ENCODE measurements at places on chromosomes 7 and 10.
A peak's percentile ranks its signal among the peaks of the same experiment; 100 is the strongest.

GRCh38 chr7:130890176-130891020, 156.4 kb upstream of the KLF14 start:
- DNase-seq: no peak

GRCh38 chr10:18429335-18429734, 222.1 kb downstream of the NSUN6 start:
- no peak for DNase-seq

GRCh38 chr7:102284891-102285539, 1.7 kb upstream of the SH2B2 start:
- DNase-seq: no peak

- DNase-seq: no peak
These were observed 91.2 kb upstream of the RET start for GRCh38 chr10:42985436-42986316.

GRCh38 chr7:94425546-94425945, 30.9 kb downstream of the COL1A2 start:
- DNase-seq: no peak

DNA sequence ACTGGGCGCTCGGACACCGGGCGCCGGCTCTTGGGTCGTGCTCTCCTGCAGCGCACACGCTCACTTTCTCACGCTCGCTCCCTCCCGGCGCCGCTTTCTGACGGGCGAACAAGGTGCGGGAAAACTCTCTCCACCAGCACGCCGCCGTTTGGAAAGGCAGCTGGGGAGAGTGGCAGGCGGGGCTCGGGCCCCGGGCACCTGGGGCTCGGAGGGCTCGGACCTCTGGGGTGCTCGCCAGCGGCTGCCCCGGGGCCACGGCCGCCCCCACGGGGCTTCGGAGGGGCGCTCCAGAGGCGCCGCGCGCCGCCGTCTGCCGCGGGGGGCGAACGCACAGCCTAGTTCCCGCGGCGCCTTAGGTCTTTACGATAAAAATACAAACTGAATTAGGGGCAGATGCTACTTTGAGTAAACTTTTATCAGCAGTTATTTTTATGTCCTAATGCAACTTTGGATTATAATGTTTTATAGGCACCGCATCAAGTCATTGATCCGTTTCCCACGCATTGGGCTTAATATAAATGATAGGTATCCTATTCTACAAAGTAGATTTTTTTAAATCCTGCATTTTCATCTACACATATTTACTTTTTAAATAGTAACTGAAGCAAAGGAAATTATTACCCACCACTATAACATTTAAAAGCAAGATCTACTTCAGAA, 535 bp upstream of the EPC1 start:
- DNase-seq: no peak

DNA sequence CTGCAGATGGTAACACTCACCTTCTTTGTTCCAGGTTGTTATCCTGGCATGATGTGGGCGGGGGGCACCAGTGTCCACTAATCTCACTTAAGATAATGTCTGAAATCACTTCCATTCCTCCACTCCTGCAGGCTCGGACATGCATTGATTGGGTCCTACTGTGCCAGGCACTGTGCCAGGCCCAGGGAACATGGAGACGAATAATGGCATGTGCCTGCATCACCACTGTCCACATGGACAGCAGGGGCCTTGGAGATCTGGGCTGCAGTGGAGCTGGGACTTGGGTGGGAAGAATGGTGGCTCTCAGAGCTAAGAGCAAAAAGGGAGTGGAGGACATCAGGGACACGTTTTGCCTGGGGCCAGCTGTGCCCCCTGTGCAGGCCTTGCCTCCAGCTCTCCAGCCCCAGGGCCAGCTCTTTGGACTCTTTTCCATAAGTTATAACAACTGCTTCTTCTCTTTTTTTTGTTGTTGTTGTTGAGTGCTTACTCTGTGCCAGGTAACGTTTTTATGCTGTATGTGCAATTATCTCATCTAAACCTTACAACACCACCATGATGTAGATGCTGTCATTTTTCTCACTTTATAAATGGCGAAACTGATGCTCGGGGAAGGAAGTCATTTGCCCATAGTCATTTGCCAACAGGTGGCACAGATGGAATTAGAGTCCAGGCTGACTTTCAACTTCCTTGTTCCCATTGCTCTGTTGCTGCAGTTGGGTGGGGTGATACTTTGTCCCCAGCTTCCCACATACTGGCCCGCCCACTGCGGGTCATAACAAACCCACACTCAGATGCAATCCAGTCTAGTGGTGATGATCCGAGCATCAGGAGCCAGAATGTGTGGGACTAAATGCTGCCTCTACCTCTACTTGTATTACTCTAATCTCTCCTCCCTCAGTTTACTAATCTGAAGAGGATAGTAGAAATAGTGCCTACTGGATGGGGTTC, 19.1 kb downstream of the PLPP4 start:
- DNase-seq: no peak

DNA sequence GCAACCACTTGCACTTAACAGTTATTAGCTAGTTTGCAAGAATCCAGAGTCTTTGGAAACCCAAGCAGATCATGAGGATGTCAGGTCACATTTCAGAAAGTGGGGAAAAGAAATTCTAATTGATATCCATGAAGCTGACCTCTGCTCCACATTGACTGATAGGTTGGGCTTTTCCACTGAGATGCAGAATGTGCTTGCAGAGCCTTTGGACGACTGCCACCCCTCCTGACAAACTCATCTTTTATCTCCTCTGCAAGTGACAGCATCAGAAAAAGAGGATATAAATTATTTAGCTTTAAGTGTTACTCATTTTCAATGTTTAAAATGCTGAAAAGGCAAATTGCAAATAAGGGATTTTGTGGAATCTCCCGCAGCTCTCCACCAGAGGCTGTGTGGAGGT, 75.3 kb downstream of the C10orf90 start:
- DNase-seq: no peak

- DNase-seq: no peak
These were observed 298.2 kb downstream of the CCSER2 start for GRCh38 chr10:84626397-84627087.

- DNase-seq: no peak
These were observed 265.0 kb downstream of the CELF2 start for GRCh38 chr10:11282661-11283060.

DNA sequence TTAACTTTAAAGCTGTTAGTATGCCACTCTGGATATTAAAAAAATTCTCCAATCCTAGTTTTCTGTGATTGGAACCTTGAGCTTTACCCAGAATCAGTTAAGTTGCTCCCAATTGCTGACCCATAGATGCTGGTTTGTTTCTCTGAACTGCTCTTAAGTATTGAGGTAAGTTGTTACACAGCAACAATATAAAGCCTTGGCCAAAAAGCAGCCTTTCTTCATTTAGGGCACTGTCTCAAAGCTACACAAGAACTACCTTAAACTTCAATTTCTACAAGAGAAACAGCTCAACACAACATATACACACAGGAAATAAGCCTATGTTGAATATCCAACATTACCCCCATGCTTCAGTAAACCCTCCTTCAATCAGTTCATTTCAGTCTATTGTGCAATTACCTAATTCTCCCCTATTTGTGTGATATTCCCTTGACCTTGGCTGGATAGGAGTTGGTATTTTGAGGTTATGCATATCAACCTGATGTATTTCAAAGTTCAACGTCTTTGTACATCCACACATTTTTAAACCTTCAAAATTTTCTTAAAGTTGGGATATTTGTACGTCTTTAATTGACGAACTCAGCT, 11.5 kb downstream of the HNRNPA2B1 start:
- no peak for DNase-seq

GRCh38 chr10:30647089-30647488, 17.5 kb upstream of the LYZL2 start:
- no peak for DNase-seq

DNA sequence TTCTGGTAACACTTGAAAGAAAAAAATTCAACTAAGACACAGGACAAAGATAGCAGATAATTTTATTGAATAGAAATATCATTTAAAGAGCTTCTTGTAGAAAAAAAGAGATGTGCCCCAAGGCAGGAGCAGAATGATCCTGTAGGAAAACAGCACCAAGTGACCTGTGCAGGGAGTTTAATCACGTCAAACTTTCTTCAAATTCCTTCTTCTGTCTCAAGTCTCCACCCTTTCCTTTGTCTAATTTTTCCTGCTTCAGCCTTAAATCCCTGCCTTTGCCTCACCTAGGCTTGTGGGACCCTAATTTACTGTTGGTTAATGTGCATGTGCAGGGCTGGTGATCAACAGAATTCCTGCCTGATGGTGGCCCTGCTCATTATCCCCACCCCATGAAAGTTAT, 481.4 kb downstream of the IPMK start:
- no peak for DNase-seq

- no peak for DNase-seq
These were observed 169.5 kb downstream of the SNX13 start for GRCh38 chr7:17770710-17771375.

- no peak for DNase-seq
These were observed 138.0 kb downstream of the VIPR2 start for GRCh38 chr7:159006610-159007130.

GRCh38 chr10:127117125-127117524, 79.3 kb downstream of the INSYN2A start:
- DNase-seq: peak; percentile 58

GRCh38 chr7:31333291-31333690, 7.2 kb downstream of the NEUROD6 start:
- no peak for DNase-seq

DNA sequence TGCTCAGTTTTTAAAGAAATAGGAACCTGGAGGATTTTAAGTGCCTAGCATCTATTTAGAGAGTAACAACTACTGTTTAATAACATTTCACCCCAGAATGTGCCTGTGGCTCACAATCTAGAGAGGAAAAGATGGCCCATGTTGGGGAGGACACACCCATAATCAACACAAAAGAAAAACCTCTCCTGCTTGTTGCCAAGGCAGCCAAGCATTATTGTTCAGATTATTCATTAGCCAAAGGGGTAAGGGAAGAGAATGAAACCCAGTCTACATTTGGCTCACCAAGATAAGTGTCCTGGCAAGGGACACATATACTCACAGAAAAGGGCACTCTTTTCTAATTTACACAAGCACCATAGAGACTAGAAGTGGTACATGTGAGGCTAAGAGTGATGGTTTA, 17.7 kb upstream of the IFIT1B start:
- no peak for DNase-seq

- DNase-seq: no peak
These were observed 47.3 kb downstream of the ST8SIA6 start for GRCh38 chr10:17407047-17407446.

DNA sequence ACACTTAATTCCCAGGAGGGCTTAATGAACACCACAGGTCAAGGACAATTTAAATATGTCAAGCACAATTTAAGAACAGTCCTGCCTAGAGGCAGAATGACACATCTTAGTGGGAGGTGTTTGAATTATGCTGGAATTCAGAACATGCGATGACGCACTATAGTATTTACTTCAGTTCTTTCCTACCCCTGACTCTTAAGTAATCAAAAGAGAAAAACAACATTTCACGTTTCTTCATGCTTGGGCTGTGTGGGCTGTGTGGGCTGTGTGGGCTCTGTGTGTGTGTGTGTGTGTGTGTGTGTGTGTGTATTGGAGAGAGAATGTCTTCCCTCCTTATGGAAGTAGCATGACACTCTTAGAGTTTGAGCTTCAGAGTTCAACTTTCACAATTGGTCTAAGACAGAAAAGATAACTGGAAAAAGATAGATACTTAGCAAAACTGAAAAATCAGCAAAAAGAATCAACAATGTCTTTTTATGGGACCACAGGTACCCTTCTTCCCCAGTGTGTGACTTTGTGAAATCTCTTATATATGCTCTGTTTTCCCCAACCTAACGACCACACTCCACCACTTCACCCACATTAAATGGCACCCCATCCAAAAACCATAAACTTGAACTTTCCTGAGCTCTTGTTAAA, 33.7 kb upstream of the CABCOCO1 start:
- no peak for DNase-seq

GRCh38 chr7:95298091-95298490, 26.2 kb downstream of the PON1 start:
- no peak for DNase-seq

DNA sequence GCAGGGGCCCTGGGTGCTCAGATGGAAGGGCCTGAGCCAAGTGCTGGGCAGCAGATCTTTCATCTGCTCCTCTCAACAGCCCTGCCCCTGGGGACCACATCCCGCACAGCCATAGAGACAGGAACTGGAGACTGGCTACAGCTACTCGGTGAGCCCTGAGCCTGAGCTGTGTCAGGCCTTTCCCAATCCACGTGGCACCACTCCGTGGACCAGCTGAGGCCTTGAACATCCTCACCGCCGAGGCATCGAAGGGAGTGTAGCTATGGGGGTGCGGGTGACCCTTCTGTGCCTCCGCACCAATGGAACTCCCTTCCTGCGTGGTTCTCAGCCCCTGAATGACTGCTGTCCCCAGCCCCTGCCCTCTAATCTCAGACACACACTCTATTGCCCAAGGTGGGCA, 362.7 kb upstream of the SHH start:
- no peak for DNase-seq
